Occipital lobe (tissue), 3 donors: ENCODE measurements at places on chromosomes 16 and 17.

GRCh38 chr17:80978499-80979497 lies 12.8 kb upstream of the CHMP6 start:
- DNase-seq, result no peak

- no peak for DNase-seq
Observed at GRCh38 chr16:73062001-73062616, 14.2 kb upstream of the ZFHX3 start.

GRCh38 chr16:22014271-22014873 lies 6.5 kb downstream of the MOSMO start:
- DNase-seq, result no peak

GRCh38 chr16:71440669-71441347 lies 1.0 kb downstream of the TLE7 start:
- DNase-seq, result no peak

GRCh38 chr17:41771389-41772206 lies 14.9 kb downstream of the JUP start:
- no peak for DNase-seq

- no peak for DNase-seq
Observed at GRCh38 chr17:77662833-77663232, 295.7 kb upstream of the TNRC6C start.

GRCh38 chr17:48603959-48604769 lies 622 bp downstream of the HOXB6 start:
- DNase-seq, result no peak

GRCh38 chr16:64991001-64991400 lies 130.9 kb downstream of the CDH11 start:
- no peak for DNase-seq

DNA sequence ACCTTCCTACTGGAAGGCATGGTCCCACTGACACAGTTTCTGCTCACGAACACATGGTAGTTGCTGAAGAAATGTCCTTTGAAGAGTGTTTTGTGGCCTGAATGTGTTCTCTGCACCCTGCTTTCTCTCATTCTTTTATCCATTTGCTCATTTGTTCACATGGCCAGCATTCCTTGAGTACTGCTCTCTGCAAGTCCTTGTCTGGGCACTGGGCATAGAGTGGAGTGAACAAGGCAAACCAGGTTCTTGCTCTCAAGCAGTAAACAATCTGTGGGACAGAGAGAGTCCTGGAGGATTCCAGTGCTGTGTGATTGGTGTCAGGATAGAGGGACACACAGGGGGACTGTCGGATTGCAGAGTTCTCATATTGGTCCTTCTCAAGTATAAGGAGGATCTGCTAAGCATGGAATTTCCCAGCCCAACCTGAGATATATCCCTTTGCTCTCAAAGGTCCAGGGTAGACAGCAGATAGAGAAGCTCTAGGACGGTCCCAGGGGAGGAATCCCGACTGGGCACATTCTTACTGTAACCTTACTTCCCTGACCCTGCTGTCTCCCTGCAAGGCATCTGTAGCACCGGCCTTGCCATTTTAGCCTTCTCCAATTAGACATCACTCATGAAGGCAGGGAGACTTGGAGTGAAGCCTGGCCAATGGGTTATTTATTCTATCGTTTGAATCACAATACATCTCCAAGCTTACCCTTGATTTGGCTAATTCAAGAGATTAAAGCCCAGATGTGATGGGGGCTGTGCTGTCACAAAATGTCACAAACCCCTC lies 32.3 kb downstream of the ARL4D start:
- no peak for DNase-seq

- no peak for DNase-seq
Observed at GRCh38 chr17:82960419-82961271, 118.8 kb upstream of the METRNL start.

GRCh38 chr16:24539850-24540601 lies 660 bp downstream of the RBBP6 start:
- DNase-seq, result peak; percentile 52

GRCh38 chr17:31808521-31809050 lies 50.5 kb downstream of the COPRS start:
- DNase-seq, result no peak

DNA sequence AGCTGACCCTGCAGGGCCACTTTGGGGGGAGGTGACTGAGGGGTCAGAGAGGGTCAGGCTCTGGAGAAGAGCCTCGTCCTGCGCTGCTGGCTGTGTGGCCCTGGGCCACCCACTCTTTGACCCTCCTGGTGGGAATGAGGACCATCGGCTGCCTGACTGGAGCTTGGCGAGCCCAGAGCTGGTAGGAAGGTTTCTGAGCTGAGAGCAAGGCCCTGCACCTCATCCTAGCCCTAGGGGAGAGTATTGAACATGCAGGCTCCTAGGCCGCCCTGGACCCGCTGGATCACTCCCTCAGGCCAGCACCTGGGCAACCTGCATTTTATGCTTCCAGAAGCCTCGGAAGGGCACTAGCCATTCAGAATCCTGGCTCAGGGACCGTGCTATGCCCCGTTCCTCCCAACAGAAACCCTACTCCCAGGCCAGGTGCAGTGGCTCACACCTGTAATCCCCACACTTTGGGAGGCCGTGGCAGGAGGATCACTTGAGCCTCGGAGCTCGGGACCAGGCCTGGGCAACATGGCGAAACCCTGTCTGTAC lies 14.5 kb downstream of the MAP2K3 start:
- no peak for DNase-seq

- DNase-seq, result no peak
Observed at GRCh38 chr16:55323637-55324271, at the start of gene IRX6. Gene IRX6, plus strand, starts transcription at chr16:55324203. Its CDS starts 889 bp downstream, at chr16:55325092.

- DNase-seq, result no peak
Observed at GRCh38 chr17:17125136-17126084, 80.7 kb downstream of the PLD6 start.

- DNase-seq, result no peak
Observed at GRCh38 chr17:76427501-76428231, 25.3 kb downstream of the UBE2O start.

- DNase-seq, result no peak
Observed at GRCh38 chr17:2170023-2170422, 115.1 kb downstream of the HIC1 start.

GRCh38 chr16:81590714-81591544 lies 146.3 kb downstream of the CMIP start:
- no peak for DNase-seq

GRCh38 chr17:60164697-60165096 lies 14.9 kb downstream of the CA4 start:
- DNase-seq, result no peak

DNA sequence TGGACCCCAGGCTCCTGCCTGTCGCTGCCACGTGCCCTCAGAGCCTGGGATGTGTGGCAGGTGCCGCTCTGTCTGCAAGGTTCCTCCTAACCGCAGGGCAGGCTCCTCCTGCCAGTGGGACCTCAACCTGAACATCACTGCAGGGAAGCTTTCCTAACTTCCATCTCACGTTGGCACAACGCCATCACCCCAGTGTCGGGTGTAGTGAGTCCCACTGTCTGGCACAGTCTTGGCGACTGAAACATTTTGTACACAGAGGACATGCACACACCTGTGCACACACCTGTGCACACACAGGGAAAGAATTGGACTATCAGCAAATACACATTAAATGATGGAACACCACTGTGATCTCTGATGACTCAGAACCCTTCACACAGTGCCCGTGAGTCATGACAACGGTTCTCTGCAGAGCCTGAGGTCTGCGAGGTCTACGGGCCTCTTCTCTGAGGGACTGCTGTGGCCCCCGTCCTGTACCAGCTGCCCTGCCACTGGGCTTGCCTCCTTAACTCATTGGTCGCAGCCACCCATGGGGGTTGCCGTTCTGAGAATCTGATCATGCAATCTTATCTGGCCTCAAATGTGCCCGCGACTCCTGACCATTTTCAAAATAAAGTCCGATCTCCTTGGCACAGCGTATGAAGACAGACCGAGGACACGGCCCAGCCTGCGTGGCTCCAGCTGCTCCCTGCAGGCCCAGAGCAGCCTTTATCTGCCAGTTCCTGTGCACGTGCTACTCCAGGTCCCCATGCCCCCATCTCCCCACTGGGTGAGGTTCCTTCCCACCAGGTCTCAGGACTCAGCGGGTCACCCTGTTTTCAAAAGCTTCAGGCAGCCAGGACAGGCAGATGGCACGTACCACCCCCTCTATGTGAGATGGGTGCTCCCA lies 7.6 kb downstream of the CCDC57 start:
- DNase-seq, result no peak

- no peak for DNase-seq
Observed at GRCh38 chr17:8482546-8482945, 46.9 kb downstream of the NDEL1 start.

- DNase-seq, result no peak
Observed at GRCh38 chr17:76333673-76334505, 19.8 kb downstream of the PRPSAP1 start.

GRCh38 chr17:77470800-77471733 lies 330.3 kb downstream of the SEC14L1 start:
- no peak for DNase-seq

GRCh38 chr17:15245054-15245453 lies 20.1 kb downstream of the PMP22 start:
- DNase-seq, result no peak

DNA sequence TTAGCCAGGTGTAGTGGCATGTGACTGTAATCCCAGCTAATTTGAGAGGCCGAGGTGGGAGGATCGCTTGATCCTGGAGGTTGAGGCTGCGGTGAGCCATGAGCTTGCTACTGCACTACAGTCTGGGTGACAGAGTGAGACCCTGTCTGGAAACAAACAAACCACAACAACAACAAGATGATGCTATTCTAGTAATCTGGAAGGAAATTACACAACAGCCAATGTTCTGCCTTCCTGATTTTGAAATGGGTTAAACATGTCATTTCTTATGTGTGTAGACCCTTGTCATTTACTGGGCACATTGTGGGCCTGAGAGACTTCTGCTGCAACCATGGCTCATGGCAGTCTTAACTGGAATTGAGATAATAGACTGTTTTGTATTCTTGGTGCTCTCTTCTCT lies 5.9 kb downstream of the COQ7 start:
- no peak for DNase-seq

GRCh38 chr17:79072544-79072943 lies 2.1 kb upstream of the ENGASE start:
- DNase-seq, result no peak

DNA sequence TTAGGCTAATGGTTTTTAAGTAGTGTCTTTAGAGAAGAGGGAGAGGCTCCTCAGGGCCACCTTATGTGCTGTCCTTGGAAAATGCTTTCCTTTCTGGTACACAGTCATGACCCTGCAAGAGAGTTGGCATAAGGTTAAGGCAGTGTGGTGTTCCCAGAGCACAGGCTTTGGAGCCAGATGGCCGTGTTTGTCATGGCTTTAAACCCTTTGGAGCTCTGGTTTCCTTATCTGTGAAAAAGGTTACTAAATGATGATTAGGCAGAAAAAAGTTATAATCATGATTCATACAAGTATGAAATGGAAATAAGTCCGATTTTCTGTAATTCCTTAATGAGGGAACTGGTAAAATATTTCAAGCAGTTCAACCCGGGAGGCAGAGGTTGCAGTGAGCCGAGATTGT lies 13.2 kb downstream of the UTP4 start:
- DNase-seq, result no peak

DNA sequence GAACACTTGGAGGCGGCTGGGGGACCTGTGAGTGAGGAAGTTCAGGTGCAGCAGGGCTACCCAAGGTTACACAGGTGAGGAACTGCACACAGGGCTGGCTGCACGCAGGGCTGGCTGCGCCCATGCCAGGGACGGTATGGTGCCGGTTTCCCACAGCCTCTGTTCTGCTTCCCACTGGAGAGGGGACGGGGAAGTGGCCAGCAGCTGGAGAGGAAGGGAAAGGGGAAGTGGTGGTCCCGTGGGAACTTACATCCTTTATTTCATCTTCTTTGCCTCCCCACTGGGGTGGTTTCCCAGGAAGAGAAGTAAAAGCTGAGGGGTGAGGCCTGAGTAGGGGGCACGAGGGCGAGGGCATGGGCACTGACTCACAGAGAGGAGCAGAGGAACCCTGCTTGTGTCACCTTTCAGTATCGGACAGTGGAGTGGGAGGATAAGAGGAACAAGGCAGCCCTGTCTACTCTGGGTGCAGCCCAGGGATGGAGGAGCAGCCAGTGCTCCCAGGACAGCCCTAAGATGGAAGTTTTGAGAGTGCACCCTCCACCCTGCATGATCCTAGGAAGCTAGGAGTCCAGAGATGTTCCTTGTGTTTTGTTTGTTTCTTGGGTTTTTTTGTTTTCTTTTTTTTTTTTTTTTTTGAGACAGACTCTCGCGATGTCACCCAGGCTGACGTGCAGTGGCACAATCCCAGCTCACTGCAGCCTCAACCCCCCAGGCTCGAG lies 25.5 kb upstream of the CDH1 start:
- no peak for DNase-seq

- DNase-seq, result no peak
Observed at GRCh38 chr16:56048425-56049105, 142.7 kb upstream of the GNAO1 start.

DNA sequence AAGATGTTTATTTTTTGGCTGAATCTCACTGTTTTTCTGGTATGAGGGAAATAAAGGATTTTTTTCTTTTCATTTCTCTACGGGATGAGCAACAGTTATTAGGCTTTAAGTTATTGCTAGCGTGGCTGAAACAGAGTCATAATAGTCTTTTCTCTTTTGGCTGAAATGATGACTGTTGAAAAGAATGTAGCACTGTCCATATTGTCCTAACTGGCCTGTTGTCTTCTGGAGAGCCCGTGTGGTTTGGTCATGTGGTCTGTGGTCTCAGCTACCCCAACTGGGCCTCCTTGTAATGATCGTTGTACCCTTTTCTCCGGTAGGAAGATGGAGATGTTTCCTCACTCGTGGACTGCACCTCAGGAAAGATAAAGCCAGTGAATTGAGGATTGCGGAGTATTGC lies 36.6 kb downstream of the EPN2 start:
- DNase-seq, result no peak

GRCh38 chr16:69384974-69385373 lies 833 bp downstream of the TERF2 start:
- DNase-seq, result no peak

- no peak for DNase-seq
Observed at GRCh38 chr16:27781981-27782880, 232.3 kb downstream of the KATNIP start.

- DNase-seq, result no peak
Observed at GRCh38 chr16:64933885-64934284, 188.0 kb downstream of the CDH11 start.

- DNase-seq, result no peak
Observed at GRCh38 chr16:86708431-86708830, 130.1 kb downstream of the FOXL1 start.
